NCI-H1105 treated with DMSO at 0.1 percent for 48 hours (cell line): ENCODE measurements at places on chromosomes 2 and 18.

DNA sequence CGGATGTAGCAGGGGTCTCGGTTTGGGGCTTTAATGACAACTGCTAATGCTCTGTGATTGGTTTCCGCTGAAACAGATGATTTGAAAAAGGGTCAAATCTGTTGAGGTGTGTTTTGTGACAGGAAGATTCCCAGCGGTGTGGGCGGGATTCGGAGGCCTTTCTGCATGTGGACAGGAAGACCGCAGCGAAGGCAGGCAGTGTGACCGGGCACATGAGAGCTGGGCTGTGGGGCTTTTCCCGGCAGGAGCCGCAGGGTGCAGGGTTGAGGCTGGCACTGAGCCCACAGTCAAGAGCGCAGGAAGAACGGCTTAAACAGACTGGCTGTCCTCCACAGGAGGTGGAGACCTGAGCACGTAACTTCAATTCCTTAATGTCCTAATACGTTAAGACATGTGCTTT lies 180.0 kb upstream of the TPO start:
- peak; percentile 38 for DNase-seq

DNA sequence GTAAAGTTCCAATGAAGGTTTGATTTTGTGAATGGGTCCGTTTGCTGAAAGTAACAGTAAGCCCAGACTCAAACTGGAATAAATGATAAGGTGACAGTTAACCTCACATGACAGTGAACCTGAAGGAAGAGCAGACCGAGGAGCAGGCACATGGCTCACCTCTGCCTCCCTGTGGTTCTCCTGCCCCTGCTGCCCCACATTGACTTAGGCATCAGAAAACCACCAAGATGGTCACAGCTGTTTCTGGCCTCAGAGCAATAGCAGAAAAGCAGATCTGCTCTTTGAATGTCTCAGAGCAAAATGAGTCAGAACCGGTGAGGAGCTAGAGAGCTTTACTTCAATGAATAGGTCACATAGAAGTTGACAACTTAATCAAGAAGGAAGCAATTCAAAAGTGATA lies 487.6 kb downstream of the METTL4 start:
- no peak for DNase-seq

- DNase-seq, result no peak
Observed at GRCh38 chr2:24834733-24835395, 41.6 kb downstream of the CENPO start.

GRCh38 chr2:45132551-45132950 lies 123.3 kb upstream of the SIX2 start:
- DNase-seq, result no peak

DNA sequence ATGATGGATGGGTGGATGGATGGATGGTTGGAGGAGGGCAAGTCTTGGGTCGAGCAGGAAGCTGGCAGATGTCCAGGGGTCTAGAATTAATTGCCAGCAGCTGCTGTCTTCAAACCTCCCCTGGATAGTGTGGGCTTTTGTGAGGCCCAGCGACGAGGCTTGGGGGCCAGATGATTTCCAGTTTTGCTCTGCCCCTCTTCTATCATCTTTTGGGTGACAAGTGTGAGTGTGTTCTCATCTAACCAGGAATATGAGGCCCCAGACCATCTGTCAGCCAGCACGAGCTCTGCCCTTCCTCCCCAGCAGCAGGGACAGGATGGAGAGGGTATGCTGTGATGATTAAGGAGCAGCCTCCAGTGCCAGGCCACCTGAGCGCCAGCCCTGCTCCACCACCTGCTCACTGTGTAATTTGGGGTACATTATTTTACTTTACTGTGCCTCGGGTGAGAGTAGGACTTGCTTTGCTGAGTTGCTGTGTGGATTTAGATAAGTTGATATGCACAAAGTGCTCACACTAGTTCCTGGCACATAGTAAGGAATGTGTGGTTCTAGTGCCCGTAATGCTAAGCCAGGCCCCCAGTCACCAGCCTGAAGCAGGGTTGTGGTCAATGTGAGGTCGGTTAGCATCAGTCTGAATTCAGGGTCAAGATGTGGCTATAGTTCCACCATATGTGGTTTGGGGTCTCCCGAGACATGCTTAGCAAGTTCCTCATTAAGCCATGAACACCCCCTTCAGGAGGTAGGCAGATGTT lies 251.1 kb downstream of the CYP26B1 start:
- DNase-seq, result no peak

GRCh38 chr2:238569507-238570195 lies 142.9 kb downstream of the ASB1 start:
- no peak for DNase-seq

GRCh38 chr2:134900151-134900550 lies 18.5 kb upstream of the CCNT2 start:
- DNase-seq, result no peak

- DNase-seq, result no peak
Observed at GRCh38 chr2:2828774-2829368, 497.8 kb upstream of the MYT1L start.

DNA sequence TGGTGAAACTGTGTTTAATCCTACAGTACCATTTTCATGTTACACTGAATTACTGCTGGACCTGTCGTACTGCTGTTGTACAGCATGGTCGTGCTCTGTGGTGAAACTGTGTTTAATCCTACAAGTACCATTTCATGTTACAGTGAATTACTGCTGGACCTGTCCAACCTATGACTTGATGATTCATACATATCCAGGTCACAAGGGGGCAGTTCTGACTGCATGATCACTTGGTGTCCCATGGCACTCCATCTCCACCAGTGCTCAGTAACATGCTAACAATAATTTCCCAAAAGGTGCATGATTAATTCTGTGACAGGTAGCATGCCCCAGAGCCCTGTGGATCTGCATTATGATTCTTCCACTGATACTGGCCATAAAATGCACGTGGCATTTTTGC lies 101.6 kb downstream of the ADCYAP1 start:
- DNase-seq, result no peak

GRCh38 chr2:189467593-189467992 lies 26.3 kb downstream of the WDR75 start:
- no peak for DNase-seq

GRCh38 chr2:216715402-216715974 lies 20.1 kb upstream of the IGFBP5 start:
- DNase-seq, result no peak

DNA sequence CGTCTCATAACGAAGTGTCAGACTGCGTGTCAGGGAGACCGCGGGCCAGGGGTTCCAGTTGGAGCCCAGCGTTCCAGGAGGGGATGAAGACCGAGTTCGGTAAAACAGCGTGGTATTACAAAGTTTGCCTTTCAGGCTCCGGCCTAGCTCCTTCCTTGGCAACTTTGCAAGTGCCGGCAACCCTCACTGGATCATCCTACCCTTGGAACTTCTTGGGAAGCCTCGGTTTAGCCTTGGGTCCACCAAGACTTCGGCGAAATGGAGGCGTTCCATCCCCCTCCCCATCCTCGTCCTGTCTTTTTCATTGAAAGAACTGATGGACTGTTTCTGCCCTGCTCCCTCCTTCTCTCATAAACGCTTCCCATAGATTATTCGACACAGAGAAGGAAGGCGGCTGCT lies 10.4 kb upstream of the SKOR2 start:
- DNase-seq, result no peak

GRCh38 chr2:104408266-104408665 lies 445.6 kb upstream of the POU3F3 start:
- DNase-seq, result no peak

DNA sequence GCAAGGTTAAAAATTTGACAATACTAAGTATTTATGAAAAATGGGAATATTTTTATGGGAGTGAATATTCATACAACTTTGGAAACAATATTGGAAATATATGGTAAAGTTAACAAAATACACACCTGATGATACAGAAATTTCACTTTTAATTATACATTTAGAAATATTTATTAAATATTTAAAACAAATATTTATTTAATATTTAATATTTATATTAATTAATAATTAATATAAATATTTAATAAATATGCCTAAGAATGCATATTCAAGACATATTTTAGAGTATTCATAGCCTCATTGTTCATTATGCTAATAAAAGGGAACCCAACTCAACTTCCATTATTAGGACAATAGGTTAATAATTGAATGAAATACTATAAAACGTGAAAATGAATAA lies 7.0 kb upstream of the DYNAP start:
- no peak for DNase-seq

DNA sequence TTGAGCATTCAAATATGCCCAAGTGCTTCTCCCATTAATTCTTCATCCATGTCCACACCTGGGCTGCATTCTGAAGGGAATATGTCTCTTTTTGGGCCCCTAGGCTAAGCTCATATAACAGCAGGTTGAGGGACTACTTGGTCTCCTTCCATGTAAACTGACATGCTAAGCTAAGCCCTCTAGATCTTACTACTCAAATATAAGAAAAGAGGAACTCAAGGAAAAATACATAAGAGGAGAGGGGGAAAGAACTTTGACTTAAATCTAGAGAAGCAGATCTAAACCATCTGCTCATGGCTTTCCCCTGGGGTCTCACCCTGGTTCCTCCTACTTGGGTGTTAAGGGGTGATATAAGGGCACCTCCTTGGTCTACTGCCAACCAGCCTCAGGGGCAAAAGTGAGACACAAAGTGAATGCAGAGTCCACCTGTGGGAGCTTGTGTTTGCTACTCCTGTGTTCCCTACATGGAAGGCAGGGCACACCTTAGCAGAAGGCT lies 19.8 kb upstream of the NFU1 start:
- DNase-seq, result no peak

- no peak for DNase-seq
Observed at GRCh38 chr2:171407030-171407675, 26.6 kb downstream of the METTL8 start.

- DNase-seq, result no peak
Observed at GRCh38 chr2:67684991-67685390, 287.9 kb downstream of the ETAA1 start.

DNA sequence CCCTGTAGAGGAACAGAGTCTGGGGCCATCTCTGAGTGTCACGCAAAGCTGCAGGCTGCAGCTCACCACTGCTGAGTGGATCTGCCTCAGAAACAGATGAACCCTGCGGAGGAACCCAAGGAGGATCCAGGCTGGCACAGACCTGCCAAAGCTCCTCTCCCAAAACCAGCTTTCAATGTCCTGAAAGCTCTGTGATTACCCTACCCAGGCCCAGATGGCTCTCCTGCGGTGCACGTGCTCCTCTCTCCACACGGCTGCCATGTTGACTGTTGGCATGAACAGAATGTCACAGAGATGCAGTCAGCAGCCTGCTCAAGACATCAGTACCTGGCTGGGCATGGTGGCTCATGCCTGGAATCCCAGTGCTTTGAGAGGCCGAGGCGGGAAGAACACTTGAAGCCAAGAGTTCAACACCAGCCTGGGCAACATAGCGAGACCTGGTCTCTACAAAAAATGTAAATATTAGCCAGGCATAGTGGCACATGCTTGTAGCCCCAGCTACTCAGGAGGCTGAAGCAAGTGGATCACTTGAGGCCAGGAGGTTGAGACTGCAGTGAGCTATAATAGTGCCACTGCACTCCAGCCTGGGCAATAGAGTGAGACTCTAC lies 216.8 kb downstream of the MGAT5 start:
- DNase-seq, result no peak

DNA sequence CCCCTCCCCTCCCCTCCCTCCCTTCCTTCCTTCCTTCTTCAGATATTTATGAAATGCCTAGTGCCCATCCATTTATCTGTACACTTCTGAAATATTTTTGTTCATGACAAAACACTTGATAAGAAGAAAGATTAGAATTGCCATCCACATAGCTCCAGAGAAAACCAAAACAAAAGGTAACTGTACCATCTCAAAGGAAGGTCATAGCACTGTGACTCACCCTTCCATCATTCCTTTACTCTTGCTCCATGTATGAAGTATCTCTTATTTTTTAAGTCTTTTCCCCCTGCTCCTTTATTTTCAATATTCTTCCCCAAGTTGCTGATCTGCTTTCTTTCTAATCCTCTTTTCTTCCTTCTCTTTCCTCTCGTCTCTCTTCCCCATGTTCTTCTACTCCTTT lies 9.9 kb downstream of the CNTNAP5 start:
- no peak for DNase-seq

DNA sequence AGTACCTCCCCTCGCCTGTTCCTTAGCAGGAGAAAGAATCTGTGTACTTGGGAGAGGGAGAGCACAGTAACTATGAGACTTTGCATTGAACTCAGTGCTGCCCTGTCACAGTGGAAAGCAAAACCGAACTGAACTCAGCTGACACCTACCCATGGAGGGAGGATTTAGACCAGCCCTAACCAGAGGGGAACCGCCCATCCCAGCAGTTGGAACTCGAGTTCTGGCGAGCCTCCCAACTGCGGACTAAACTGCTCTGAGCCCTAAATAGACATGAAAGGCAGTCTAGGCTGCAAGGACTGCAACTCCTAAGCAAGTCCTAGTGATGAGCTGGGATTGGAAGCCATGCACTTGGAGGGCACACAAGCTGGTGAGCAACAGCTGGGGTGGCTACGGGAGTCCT lies 110.4 kb downstream of the GRB14 start:
- no peak for DNase-seq

DNA sequence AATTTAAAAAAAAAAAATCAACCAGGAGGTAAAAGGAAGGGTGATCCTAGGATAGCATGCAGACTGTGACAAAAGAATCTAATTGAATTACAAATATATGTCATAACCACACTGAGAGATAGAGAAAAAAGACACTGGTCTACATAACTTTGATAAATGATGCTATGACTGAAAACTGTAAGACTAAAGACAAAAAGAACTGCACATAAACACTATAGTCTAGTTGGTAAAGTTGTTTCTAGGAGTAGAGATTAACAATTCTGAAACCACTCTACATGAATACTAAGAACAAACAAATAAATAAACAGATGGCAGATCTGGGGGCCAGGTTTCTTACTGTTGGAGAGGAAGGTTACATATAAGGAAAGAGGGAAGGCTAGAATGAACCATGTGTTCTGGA lies 14.6 kb upstream of the CHAC2 start:
- no peak for DNase-seq

- no peak for DNase-seq
Observed at GRCh38 chr2:67057901-67058703, 339.0 kb upstream of the ETAA1 start.

DNA sequence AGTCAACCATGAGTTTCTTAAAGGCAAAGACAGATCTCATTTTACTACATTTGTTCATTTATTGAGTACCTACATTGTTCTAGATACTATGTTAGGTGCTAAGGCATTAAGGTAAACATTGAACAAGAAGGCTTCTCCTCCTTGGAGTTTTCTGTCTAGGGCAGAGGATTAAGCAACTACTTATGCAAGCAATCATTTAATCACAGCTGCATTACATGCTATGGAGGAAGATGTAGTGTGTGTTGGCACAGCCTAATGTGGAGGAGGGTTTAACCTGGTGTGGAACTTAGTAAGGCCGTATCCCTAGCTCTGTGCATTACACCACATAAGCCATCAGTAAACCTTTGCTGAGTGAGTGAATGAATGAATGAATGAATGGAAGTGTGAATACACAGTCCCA lies 106.5 kb upstream of the MAP3K20 start:
- DNase-seq, result no peak
